ENCODE measurements at places on chromosomes 11 and 22. TPM values are rescaled to one million over a fixed set of nuclear protein-coding genes. Genes with fewer than 3 reads are reported as not detected.

Gene OR8D4
- total RNA-seq, result 1.3 TPM

Gene SCN4B
- total RNA-seq, result 0.59 TPM

DNA sequence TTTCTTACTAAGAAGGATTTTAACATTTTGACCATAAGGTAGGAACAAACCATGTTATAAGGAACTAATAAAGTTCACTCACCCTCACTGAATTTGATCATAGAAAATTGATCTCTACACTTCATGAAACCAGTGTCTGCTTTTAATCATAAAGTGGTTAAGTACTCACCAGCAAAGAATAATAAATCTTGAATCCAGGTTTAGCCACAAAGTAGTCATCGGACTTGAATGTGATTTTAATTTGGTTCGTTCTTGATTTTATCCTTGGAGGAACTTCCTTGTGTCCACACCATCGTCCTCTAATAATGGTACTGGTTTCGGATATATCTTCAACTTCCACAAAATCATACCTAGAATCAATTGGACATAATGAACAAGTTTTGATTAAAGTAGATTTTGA lies 40.5 kb upstream of the DDI1 start:
- no peak for DNase-seq

DNA sequence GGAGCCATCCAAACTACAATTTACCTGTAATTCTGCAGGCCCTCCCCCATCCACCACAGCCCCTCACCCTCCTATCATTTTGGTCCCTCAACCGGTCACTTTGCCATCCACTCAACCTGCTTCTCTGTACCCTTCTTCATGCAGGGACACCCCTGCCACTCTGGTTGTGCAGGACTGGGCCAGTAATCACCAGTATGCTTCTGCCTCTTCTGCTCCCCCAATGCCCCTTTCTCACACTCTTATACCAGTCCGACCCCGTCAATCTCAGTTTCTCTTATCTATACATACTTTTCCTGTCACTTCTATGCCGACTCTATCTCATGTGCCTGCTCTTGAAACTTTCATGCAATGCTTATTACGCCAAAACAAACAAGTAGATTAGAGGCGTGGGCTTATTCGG lies 5.1 kb upstream of the COMT start:
- DNase-seq, result no peak

- DNase-seq, result peak; percentile 72
Observed at GRCh38 chr22:38467904-38468442, at the start of gene KDELR3. TSS of gene KDELR3 (plus strand) at chr22:38468096. CDS start at chr22:38468234, 138 bp downstream.

Gene HBE1
- total RNA-seq, result not detected

- no peak for DNase-seq
Observed at GRCh38 chr11:126613272-126613671, 257.8 kb downstream of the ST3GAL4 start.

- no peak for DNase-seq
Observed at GRCh38 chr11:98572941-98573340, 447.8 kb upstream of the CNTN5 start.

Gene RFPL3
- total RNA-seq, result not detected

DNA sequence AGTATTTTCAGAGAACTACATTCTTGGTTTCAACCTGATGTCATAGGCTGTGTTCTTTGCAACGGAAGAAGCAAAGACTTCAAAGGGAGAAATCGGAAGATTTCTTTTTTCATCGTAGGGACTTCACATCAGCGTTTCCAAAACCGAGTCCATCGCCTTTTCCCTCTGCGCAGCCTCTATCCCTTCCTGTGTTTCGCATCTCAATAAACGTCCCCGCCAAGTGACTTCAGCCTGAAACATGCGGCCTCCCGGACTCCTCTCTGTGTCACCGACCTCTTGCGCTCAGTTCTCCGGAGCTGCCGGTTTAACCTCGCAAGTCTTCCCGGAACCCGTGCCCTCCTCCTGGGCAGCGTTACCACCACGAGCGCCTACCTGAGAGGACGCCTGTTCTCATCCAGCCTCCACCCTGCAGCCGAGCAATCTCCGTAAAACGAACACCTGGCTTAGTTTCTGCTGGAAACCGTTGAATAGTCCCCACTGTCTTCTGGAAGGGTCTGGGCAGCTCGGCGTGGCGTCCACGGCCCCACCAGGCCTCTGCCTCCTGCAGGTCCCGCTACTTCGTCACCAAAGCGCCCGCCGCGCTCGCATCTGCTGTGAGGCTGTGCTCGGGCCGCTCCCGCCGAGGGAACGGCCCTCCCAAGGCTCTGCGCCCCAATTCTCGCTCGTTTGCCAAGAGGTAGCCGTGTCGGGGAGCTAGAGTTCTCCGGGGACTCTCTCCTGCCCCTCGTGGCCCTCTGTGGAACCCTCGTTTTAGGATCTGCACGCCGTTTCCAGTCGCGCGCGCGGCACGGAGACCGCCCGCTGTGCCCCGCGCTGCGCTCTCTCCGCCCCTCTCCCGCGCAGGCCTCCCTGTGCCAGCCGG lies at the start of gene GLB1L3:
GLB1L3 (plus strand) TSS at position 846 of the 862 bp plus-strand sequence. CDS start 362 bp downstream, outside the sequence.
- DNase-seq, result no peak

- no peak for DNase-seq
Observed at GRCh38 chr11:92642177-92642931, 327.1 kb upstream of the MTNR1B start.

Gene POTEH
- total RNA-seq, result not detected

GRCh38 chr11:69644071-69644961 lies 3.4 kb downstream of the CCND1 start:
- DNase-seq, result peak; percentile 76

Gene ILK
- total RNA-seq, result 157 TPM

Gene MMP12
- 11.7 TPM for total RNA-seq

Gene NAALAD2
- total RNA-seq, result 0.25 TPM

DNA sequence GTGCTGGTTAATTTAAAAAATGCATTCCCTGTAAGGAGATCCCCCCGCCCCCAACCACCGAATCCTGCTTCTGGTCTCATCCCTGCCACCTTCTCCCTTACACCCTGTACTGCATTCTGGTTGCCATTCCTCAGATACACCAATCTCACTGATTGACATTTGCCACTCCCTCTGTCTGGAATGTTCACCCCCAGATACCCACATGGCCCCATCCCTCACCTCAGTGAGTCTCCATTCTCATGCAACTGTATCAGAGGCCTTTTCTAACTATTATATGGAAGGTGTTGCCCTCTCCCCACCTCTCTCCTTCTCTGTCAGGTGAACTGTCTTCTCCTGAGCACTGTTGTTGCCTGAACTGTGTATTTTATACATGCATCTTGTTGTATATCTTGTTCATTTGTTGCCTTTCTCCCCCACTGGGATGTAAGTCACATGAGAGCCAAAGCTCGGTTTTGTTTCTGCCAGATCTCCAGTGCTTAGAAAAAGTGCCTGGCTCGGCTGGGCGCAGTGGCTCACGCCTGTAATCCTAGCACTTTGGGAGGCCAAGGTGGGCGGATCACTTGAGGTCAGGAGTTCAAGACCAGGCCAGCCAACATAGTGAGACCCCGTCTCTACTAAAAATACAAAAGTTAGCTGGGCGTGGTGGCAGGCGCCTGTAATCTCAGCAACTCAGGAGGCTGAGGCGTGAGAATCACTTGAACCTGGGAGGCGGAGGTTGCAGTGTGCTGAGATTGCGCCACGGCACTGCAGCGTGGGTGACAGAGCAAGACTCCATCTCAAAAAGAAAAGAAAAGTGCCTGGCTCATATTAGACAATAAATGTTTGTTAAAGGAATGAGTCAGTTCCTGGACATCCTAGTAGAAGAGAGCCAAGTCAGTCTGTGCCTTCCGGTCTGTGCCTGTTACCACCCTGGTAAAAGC lies 61.0 kb downstream of the TNRC6B start:
- no peak for DNase-seq

- no peak for DNase-seq
Observed at GRCh38 chr11:2539371-2540222, 94.8 kb downstream of the KCNQ1 start.

DNA sequence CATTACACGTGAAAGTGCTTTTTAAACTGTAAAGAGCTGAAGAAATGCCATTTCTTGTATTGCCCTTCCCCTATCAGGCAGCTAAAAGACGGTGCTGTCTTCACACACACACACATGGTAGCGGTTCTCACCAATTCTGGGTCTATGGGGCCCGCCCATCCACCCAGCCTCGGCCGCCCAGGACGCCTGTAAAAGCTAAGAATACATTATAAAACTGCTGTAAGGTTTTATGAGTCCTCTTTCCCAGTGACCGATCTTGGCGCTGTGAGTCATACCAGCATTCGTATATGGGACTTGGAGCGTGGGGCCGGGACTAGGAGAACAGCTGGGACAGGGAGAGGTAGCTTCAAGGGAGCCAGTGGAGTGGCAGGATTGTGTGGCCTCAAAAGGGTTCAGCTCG lies 149.7 kb upstream of the CADM1 start:
- peak; percentile 87 for DNase-seq

DNA sequence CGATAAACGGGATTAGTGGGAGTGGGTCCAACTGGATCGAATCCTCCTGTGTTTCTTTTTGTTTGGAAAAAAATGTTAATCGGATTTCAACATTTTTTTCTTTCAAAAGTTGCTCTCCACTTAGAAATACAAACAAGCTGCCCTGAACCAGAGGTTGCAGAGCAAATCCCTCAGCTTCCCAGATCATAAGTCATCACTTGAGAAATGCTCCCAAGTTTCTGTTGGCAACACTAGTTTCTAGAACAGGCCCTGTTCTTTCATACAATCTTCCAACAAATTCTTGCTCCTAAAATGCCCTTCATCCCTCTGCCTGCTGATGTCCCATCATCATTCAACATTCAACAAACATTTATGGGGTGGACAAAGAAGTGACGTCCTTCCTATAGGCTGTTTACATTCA lies 1.3 kb upstream of the MLC1 start:
- DNase-seq, result no peak

DNA sequence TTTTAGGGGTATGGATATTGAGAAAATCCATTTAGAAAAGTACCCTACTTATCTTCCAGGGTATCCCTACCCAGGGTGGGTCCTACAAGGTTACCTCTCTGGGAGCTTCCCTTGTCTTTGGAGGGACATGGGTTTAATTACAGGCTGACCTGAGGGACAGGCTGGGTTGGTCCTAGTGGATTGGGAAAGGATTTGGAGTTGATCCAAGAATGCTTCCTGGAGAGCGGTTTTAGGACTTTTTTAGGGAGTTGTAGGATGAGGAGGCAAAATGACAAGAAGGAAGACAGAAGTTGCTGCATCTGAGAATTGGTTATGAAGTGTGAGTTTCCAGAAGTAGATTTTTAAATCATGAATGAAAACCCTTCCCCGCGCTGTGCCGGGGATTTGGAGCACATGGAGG lies 61.8 kb upstream of the CRTAM start:
- DNase-seq, result no peak

DNA sequence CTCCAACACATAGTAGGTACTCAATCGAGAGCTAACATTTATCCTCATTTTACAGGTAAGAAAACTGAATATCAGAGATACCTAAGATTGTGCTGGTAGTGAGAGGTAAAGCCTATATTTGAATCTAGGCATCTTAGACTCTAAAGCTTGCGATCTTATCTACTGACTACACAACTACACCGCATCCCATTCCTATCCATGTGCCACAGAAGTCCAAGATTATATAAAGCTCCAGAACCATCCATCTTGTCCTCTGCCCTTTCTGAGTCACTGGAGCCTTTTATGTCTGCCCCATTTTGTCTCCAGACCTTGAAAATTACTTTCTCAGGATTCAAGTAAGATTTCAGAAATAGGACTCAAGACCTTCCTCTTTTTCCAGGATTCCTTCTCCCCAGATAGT lies 84.4 kb downstream of the OR5AK2 start:
- no peak for DNase-seq
